ENCODE measurements at places on chromosomes 5 and 9. TPM values are rescaled to one million over a fixed set of nuclear protein-coding genes. Genes with fewer than 3 reads are reported as not detected.

- no peak for DNase-seq
These were observed 94.1 kb upstream of the GLIS3 start for GRCh38 chr9:4393806-4394523.

DNA sequence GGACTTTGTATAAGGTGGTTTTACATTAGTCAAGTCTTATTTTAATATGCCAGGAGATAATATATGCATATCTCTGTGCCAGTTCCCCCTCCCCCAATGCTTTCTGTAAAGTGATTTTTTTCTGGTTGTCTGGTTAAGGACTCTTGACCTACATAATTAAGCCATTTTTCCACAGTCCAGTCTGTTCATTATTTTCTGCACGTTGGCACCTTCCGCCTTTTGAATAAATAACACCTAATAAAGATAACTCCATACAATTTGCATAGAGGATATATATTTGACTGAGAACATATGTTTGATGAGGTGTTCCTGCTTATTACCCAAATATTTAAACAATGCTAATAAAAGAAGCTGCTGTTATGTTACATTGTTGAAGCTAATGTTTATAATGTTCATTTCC is 320.9 kb downstream of the DMAC1 start:
- DNase-seq, result no peak

- DNase-seq, result no peak
These were observed 184.8 kb downstream of the KIAA0825 start for GRCh38 chr5:94433397-94434163.

Gene CARTPT
- 3.9 TPM for polyA plus RNA-seq

GRCh38 chr5:52735139-52735538 is 52.6 kb upstream of the ITGA1 start:
- no peak for DNase-seq

- no peak for DNase-seq
These were observed 68.5 kb downstream of the DROSHA start for GRCh38 chr5:31463351-31463750.

DNA sequence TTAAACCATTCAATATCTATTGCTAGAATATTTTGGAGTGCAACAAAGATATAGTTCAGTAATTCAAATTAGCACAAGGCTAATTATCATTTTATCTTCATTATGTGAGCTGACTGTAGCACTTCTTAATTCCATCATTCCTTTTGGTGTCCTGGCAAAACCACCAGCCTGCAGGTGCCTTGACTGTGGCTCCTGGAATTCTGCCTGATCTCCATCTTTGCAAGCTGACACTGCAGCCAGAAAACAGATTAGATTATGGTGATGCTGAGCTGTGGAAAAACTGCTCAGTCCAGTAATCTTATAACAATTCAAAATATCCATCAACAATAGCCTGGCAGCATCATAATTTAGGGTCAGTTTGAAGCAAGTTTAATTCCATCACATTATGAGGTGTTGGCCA is 919.5 kb downstream of the DTWD2 start:
- DNase-seq, result no peak

DNA sequence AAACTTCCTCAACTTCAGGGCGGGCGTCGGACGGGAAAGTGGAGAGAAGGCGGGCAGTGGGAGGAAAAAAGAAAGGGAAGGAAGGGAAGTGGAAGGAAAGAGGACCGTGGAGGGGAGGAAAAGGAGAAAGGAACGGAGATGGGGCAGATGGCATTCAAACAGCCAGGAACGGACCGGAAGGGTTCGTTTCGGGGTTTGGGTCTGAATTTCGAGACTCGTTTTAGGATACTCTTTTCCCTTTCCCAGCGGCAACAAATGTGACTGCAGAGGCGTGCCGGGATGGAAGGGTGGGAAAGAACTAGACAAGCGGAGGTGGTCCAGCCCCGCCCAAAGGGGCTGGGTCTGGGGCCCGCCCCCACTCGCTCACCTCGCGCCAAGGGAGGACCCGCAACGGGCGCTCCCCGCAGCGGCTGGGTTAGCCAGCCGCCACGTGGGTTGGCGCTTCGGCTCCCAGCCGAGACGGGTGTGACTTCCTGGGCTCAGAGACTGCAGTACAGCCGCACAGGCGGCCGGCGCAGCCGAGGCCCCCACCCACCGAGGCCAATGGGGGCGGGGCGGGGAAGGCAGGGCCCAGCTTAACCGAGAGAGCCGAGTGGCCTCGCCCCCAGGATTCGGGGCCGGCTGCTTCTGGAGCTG is 2.7 kb downstream of the VCAN start:
- no peak for DNase-seq

DNA sequence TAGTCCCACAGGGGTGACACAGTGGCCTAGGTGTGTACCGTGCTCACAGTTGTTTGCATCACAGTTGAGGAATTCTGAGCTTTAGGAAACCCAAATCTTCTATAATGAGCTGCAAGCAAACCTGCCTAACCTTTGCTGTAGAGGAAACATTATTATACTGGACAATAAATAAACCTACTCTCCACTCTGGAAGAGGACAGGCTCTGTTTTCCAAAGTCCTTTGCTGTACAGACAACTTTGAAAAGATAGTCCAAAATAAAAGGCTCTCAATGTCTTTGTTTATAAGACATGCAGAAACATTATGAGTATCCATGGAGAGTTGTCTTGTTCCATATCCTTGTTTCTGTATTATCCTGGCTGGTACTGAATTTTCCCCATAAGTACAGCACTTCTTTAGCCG is 29.4 kb downstream of the ZNF131 start:
- DNase-seq, result no peak

- DNase-seq, result no peak
These were observed 10.6 kb downstream of the UNC5A start for GRCh38 chr5:176820937-176821336.

GRCh38 chr5:67053229-67053628 is 143.4 kb downstream of the CD180 start:
- DNase-seq, result no peak

GRCh38 chr5:170121321-170121720 is 15.6 kb downstream of the FOXI1 start:
- DNase-seq, result no peak

GRCh38 chr9:126804696-126805553 is at the start of gene ZBTB43:
ZBTB43 (plus strand) TSS chr9:126805040; CDS start chr9:126832510, 27,470 bp downstream.
- DNase-seq, result peak; percentile 95
